Right lobe of liver (tissue), 6 donors: ENCODE measurements at places on chromosomes 1 and 21. TPM values are rescaled to one million over a fixed set of nuclear protein-coding genes. Genes with fewer than 3 reads are reported as not detected.

DNA sequence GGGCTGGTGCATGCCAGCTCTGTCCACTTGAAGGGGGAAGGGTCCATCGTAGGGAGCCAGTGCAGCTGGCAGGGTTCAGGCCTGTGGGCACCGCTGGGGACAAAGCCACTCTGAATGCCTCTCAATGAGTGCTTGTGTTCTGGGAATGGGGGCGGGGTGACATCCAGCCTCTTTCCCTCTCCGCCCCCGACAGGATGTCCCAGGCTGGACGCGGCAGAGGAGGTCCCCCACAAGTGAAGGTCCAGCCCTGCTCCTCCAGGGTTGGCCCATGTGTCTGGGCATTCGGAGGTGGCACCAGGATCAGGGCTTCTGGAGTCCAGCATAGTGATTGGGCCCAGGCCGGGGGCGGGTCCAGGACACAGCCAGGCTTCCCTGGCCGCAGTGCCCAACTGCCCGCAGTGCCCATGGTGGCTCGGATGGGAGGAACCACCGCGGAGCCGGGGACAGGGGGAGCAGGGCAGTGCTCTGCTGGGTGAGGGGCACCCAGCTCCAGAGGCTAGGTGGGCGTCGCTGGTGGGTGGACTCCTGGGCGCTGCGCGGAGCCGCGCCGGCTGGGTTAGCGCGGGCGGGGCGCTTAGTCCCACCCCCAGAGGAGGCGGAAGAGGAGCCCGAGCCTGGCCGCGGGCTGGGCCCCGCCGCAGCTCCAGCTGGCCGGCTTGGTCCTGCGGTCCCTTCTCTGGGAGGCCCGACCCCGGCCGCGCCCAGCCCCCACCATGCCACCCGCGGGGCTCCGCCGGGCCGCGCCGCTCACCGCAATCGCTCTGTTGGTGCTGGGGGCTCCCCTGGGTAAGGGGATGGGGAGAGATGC is at the start of gene SHISA4:
TSS of gene SHISA4 (plus strand) at position 617 of the 808 bp plus-strand sequence. CDS start at position 714, 97 bp downstream.
- no peaks in the 10 kb centered on the region for H3K4me1 ChIP-seq
- H3K27me3 ChIP-seq, result no peaks in the 10 kb centered on the region
- H3K36me3 ChIP-seq, result no peaks in the 10 kb centered on the region
- H3K4me3 ChIP-seq, result peak within 1 kb of the TSS; percentile 77
- peak; percentile 85 for DNase-seq
- H3K27ac ChIP-seq, result no peak within 1 kb of the TSS

- H3K27me3 ChIP-seq, result no peaks in the 10 kb centered on the region
- H3K36me3 ChIP-seq, result no peaks in the 10 kb centered on the region
- no peaks in the 10 kb centered on the region for H3K4me1 ChIP-seq
- H3K4me3 ChIP-seq, result no peak overlapping the region
Measured at GRCh38 chr1:29264773-29265389, 28.6 kb downstream of the PTPRU start.

Gene HHIPL2
- not detected for total RNA-seq

DNA sequence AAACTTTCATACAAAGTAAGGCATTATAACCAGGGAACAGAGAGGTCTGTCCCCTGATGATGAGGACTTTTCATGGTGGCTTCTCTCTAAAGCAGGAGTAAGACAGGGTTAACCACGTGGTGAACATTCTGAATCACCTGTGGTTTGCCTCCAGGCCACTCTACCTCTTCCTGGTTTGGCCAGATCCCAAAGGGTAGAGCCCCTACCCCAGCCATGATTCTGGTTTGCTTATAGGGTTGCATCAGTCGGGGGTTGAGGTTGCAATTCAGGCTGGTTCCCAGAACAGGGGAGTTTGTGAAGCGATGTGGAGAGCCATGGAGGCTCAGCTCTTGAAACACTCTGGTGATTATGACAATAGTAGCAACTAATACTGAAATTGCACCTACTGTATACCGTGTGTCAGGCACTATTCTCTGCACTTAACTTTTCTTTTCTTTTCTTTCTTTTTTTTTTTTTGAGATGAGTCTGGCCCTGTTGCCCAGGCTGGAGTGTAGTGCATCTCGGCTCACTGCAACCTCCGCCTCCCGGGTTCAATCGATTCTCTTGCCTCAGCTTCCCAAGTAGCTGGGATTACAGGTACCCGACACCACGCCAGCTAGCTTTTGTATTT is 8.3 kb downstream of the CNR2 start:
- no peak overlapping the region for H3K27ac ChIP-seq
- DNase-seq, result no peak
- no peaks in the 10 kb centered on the region for H3K36me3 ChIP-seq
- H3K4me3 ChIP-seq, result no peak overlapping the region
- H3K4me1 ChIP-seq, result peaks cover 4% of the 10 kb centered on the region

Gene FCER1A
- not detected for total RNA-seq

DNA sequence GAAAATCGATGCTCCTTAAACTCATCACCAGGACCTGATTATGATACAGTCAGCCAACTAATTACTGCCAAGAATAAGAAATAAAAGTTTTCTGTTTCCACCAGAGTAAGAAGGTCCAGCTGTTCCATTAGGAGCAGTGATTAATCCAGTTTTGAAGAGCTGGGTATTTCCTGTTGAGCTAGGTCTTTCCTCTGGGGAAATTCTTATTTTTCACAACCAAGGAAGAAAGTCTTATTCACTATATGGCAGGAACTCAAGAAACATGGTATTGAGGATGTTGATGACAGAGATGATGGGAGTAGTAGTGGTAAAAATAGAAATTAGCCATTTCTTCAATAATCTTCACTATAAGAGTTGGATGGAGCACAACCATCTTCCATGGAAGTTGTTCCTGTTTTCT is 374.6 kb upstream of the RUNX1 start:
- H3K27me3 ChIP-seq, result peaks cover 3% of the 10 kb centered on the region
- no peaks in the 10 kb centered on the region for H3K4me1 ChIP-seq
- H3K4me3 ChIP-seq, result no peak overlapping the region
- no peak overlapping the region for H3K27ac ChIP-seq
- no peaks in the 10 kb centered on the region for H3K36me3 ChIP-seq

GRCh38 chr1:113904293-113904673 is 316 bp downstream of the AP4B1 start:
- H3K4me1 ChIP-seq, result peaks cover 13% of the 10 kb centered on the region
- peak overlapping the region; percentile 96 for H3K27ac ChIP-seq
- peak overlapping the region; percentile 76 for H3K4me3 ChIP-seq
- H3K27me3 ChIP-seq, result no peaks in the 10 kb centered on the region
- H3K36me3 ChIP-seq, result no peaks in the 10 kb centered on the region
- DNase-seq, result no peak

DNA sequence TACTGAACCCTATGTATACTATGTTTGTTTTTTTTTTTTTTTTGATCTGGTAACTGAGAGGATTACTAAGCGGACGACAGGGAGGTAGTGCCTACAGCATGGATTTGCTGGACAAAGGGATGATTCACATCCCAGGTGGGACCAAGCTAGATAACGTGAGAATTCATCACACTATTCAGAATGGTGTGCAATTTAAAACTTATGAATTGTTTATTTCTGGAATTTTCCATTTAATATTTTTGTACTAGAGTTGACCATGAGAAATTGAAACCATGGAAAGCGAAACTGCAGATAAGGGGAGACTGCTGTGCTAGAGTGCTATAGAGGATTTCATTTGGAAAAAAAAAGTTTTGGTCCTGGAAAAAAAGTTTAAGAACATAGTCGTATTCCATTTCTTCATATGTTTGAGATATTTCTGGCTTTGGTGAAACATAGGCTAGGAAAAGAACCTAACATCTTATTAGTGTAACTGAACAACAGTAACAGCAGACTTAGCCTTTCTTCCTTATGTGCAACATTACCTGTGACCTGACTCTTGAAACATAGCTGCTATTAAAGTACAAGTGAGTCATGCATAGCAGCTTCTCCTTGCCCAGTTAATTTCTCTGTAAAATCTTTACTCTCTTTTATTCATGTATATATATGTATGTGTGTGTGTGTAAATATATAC is 202.5 kb downstream of the FGGY start:
- H3K27me3 ChIP-seq, result no peaks in the 10 kb centered on the region
- peak overlapping the region; percentile 20 for H3K4me3 ChIP-seq
- H3K27ac ChIP-seq, result peak overlapping the region; percentile 80
- peaks cover 21% of the 10 kb centered on the region for H3K4me1 ChIP-seq
- no peaks in the 10 kb centered on the region for H3K36me3 ChIP-seq
- DNase-seq, result no peak

- H3K4me1 ChIP-seq, result no peaks in the 10 kb centered on the region
- peak overlapping the region; percentile 31 for H3K27ac ChIP-seq
- DNase-seq, result no peak
- H3K27me3 ChIP-seq, result no peaks in the 10 kb centered on the region
- H3K36me3 ChIP-seq, result no peaks in the 10 kb centered on the region
Measured at GRCh38 chr1:95069710-95070093, 3.0 kb downstream of the ALG14 start.

DNA sequence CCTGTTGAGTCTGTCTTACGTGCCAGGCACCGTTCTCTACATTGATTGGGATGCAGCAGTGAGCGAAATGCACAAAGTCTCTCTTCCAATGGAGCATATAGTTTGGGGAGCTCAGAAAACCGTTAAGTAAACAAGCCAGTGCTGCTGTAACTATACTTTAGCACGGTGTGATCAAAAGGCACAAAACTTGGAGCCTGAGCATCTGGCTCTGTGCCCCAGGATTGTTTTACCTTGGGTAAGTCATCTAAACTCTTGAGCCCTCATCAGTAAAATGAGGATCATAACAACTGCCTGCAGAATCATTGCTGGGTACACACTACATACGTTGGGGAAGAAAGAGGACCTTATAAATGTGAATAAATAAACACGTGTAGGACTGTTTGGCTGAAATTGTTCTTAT is 1.8 kb downstream of the HHIPL2 start:
- no peaks in the 10 kb centered on the region for H3K4me1 ChIP-seq
- H3K36me3 ChIP-seq, result no peaks in the 10 kb centered on the region
- H3K27ac ChIP-seq, result no peak overlapping the region
- no peaks in the 10 kb centered on the region for H3K27me3 ChIP-seq

DNA sequence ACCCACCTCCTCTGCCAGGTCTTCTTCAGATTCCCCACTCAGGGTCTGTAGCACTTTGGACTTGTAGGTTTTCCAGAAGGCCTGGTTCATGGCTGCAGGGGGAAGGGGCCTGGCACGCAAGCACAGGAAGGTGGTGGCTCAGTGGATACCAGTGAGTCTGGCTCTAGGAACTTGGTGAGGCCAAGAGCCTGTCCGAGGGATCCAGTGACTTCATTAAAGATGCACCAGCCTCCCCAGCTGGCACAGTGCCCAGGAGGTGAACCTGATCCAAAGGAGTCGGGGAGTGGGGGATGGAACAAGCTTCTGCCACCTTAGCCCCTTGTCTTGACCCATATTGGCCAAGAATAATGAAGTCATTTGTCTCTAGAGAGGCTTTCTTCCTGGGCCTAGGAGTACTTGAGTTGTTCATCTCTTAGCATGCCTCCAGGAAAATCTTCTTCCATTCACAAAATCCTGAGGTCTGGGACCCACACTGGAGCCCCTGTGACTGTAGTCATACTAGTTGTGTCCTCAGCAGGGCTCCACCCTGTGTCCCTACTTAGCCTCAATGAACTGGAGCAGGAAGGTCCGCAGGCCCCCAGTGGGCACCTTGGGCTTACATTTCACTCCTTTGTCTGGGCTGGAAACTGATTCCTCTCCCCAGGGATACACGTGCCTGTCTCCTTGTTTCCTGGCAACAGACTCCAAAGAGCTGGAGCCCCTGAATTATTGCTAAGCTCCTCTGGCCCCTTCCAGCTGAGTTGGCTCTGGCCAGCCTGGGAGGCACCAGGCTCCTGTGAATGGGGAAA is at the start of gene C1orf232:
TSS of gene C1orf232 (minus strand) at position 554 of the 788 bp plus-strand sequence. CDS start at position 90, 464 bp downstream.
- peak within 1 kb of the TSS; percentile 99 for H3K4me3 ChIP-seq
- no peak for DNase-seq
- H3K27ac ChIP-seq, result peak within 1 kb of the TSS; percentile 73
- no peaks in the 10 kb centered on the region for H3K27me3 ChIP-seq
- peaks cover 5% of the 10 kb centered on the region for H3K4me1 ChIP-seq

Gene PRDM16
- total RNA-seq, result 0.44 TPM

Gene LCE1C
- total RNA-seq, result not detected

DNA sequence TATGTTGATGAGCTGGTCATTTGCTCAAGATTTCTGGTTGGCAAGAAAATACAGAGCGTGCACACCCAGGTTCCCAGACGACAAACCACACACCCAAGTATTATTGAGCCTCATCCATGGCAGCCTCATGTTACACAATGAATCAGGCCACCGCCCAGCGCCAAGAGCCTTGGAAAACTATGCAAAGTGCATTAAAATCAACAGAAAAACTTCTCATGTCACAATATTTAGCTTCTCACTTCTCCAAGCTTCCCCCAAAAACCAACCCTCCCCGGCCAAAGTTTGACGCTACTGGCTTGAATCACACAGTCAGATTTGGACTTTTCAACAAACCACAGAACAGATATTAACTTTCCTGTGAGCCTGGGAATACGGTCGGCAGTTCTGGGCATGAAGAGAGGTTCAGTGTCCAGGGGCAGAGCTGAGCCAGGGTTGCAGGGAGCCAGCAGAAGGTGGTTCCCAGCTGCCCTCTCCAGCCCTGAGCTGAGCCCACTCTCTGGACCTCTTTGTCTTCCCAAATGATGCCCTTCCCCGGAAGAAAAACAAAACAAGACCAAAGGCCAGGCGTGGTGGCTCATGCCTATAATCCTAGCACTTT is 71.1 kb downstream of the SETD4 start:
- DNase-seq, result no peak
- no peaks in the 10 kb centered on the region for H3K4me1 ChIP-seq
- no peaks in the 10 kb centered on the region for H3K36me3 ChIP-seq

Gene UBXN10
- 2.5 TPM for total RNA-seq

GRCh38 chr1:97608272-97608671 is 312.6 kb downstream of the DPYD start:
- no peaks in the 10 kb centered on the region for H3K4me1 ChIP-seq
- H3K4me3 ChIP-seq, result no peak overlapping the region
- H3K27ac ChIP-seq, result no peak overlapping the region
- H3K36me3 ChIP-seq, result no peaks in the 10 kb centered on the region
- DNase-seq, result no peak

DNA sequence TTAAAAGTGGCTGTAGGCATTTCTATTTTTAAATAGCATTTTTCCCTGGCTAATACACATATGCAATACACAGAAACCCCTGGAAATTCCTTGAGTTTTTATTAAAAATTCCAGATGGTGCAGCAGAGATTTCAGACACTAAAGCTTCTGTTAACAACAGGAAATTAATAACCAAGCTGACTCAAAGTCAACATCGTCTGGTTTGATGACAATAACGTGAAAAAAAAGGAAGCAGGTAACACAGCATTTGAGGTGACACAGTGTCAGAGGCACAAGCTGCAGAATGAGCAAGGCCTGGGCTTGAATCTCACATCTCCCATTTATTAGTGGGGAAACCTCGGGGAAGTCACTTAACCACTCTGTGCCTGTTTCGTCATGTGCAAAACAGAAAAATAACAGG is 64.6 kb upstream of the GJB5 start:
- no peaks in the 10 kb centered on the region for H3K4me1 ChIP-seq
- no peak for DNase-seq
- no peak overlapping the region for H3K4me3 ChIP-seq
- no peaks in the 10 kb centered on the region for H3K36me3 ChIP-seq
- no peaks in the 10 kb centered on the region for H3K27me3 ChIP-seq
- no peak overlapping the region for H3K27ac ChIP-seq

DNA sequence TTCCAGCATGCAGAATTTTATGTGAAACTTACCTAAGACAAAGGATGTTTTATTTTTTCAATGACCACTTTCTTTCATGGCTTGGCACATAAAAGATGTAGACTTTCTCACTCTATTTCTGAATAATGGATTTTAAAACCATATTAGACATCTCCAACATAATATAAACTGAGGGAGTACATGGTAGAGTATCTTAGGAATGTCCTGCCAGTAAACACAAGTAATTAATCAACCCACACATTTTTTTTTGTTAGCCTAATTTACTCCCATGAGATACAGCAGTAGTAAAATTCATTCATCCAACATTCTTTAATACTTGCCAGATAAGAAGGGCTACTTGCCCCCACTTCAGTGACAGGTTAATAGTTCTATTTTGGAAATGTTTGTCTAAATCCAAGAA is 235.4 kb upstream of the ADAMTS5 start:
- DNase-seq, result no peak
- H3K4me1 ChIP-seq, result no peaks in the 10 kb centered on the region
- no peak overlapping the region for H3K27ac ChIP-seq
- H3K27me3 ChIP-seq, result no peaks in the 10 kb centered on the region
- no peaks in the 10 kb centered on the region for H3K36me3 ChIP-seq
- H3K4me3 ChIP-seq, result no peak overlapping the region
